ENCODE measurements at places on chromosomes 4 and X.

DNA sequence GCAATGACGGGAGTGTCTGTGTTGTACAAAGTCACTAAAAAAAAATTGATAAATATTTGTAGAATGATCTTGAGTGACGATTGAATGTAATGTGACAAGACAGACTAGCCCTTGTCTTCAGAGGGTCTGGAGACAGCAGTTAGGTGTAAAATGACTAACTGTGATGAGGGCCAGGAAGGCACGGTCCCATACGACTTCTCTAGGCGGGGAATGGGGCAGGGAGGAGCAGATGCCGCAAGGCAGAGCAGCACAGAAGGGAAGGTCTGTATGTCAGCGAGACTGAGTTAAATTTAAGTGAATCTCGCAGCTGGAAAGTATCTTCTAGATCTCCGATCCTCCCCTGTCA lies 405 bp downstream of the CENPE start:
- peak; percentile 5 for DNase-seq

GRCh38 chrX:1190596-1191145 lies 21.8 kb downstream of the CRLF2 start:
- DNase-seq: no peak

DNA sequence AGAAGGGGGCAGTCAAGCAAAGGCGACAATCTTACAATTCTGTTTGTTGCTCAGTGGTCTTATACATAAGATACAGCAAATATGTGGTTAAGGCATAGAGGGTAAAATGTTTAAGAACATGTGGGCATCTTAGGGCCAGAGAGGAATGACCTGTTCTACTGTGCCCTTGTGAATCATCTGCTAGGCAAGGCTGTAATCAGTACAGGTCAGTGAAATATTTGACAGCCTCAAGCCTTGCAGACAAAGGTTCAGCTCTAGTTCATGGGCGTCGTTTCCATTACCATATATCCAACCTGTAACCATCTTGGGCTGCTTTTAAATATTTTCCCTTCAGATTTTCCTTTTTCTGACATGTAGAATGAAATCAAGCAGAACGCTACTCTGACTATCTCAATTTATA lies 37.3 kb downstream of the AGA start:
- DNase-seq: no peak

- DNase-seq: no peak
These were observed 114.0 kb upstream of the PJA1 start for GRCh38 chrX:69279234-69279633.

DNA sequence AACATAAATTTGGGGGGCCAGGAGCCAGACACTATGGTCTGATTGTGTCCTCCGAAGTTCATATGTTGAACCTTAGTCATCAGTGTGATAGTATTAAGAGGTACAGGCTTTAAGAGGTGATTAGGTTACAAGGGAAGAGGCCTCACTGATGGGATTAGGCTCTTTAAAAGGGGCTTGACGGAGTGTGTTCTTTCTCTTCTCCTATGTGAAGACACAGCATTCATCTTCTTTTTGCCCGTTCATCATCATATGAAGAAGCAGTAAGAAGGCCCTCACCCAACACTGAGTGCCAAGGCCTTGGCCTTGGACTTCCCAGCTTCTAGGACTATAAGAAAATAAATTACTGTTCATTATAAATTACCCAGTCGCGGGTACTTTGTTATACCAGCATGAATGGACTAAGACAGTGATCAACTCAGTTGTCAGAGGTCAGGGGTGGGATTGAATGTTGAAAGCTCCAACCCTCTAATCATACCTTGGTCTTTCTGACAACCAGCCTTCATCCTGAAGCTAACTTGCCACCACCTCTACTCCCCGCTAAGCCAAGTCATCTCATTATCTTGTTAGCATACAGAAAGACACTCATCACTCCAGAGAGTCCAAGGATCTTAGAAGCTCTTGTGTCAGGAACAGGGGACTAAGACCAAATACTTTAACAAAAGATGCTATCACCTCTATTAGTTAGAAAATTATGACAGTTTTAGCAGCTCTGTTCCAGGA lies 543.4 kb upstream of the DIPK2B start:
- DNase-seq: no peak

- DNase-seq: no peak
These were observed 9.8 kb downstream of the PWWP3B start for GRCh38 chrX:106177982-106178321.

DNA sequence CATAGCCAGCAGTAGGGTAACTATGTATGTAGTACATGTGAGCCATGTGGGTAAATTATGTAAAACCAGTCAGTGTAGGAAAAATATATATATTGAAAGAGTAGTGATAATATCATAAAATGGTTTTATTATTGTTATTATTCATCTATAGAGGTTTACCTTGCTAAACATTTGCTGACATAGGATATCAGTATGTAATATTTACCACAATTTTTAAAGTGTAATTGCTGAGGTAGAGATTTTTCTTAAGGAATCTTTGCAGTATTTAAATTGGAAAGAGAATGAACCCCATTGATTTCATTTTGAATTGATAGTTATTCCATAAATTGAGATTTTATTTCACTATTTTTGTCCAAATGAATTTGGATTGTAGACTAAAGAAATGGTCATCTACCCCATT lies 27.1 kb downstream of the SLAIN2 start:
- DNase-seq: no peak

GRCh38 chr4:102824398-102824797 lies 3.0 kb downstream of the UBE2D3 start:
- no peak for DNase-seq

DNA sequence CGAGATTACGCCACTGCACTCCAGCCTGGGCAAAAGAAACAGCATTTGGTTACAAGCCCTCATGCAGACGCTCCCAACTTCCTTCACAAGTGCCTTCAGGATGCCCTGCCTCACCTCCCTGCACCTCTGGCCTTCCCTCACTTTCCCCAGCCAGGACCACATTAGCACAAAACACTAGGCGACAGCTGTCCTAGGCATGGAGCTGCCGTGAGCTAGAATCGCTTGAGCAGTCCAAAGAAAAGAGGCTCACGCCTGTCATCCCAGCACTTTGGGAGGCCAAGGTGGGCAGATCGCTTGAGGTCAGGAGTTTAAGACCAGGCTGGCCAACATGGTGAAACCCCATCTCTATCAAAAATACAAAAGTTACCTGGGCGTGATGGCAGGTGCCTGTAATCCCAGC lies 15.8 kb downstream of the RNF212 start:
- DNase-seq: no peak

- DNase-seq: no peak
These were observed at the start of gene C4orf36 for GRCh38 chr4:86891762-86892635. Gene C4orf36, minus strand, starts transcription at chr4:86892422. Its CDS starts 902 bp downstream, at chr4:86891520.

DNA sequence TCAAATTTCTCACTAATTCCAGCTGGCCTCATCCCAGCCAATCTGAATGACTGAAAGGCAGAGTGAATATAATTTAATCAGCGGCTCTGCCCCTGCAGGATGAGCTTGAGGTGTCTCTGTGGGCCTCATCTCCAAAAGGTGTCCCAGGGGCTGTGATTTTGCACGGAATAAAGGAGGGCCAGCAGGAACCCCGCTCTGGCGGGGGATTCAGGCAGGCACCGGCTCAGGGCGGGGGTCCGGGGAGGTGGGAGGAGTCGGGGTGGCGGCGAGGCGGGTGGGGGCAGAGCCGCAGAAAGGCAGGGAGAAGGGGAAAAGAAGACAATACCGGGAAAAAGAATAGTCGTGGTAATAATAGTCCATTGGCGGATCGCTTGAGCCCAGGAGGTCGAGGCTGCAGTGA lies 16.0 kb upstream of the ERCC6L start:
- no peak for DNase-seq

DNA sequence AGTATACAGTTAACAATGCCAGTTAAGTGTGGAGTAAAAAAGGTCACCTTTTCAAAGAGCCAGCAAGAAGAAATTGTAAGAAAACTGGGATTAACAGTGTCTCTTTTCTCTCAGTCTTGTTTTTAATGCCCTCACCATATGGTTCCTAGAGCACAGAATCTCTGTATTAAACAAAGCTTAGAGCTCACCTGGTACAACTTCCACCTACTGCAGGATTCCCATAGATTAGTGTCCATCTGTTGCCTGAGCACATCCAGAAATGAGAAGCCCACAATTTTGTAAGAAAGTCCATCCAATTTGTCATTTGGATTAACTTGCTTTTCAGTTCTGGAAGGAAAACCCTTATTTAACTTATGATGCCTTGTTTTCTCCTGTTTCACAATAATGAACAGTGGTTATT lies 1037.1 kb downstream of the STPG2 start:
- DNase-seq: no peak

DNA sequence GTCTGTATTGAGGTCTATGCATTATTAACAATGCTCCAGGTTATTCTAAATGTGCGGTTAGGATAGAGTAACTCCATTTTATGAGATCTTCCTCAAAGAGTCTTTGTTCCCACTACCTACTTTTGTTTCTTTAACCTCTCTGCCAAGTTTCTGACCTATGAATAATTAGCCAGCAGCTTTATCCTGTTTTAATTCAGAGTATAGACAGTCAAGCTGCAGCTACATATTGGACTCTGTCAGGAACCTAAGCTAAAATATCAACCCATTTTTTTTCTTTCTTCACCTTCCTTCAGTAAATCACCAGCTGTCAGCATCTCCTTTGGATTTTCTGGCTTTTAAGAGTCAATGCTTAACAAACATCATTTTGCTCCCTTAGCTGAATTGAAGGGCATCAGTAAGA lies 72.3 kb downstream of the TMEM47 start:
- DNase-seq: no peak

DNA sequence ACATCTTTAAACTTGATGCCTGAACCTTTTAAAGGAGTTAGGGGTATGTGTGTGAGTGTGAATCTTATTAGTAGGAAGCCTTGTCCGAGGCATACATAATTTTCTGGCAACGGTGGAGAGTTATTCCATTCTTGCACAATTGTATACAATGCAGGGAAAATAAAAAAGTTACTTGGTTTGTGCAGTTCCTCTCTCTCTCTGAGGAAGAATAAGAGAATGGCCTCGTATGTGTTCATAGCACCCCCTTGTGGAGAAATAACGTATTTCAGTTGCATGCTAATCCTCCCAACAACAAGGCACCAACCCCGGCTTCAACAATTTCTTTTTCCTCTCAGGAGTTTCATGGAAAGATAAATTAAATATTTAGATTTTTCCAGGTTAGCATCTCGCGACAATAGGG lies 33.7 kb upstream of the FGF13 start:
- DNase-seq: peak; percentile 1

GRCh38 chr4:138864961-138865720 lies 150.4 kb upstream of the NOCT start:
- DNase-seq: no peak

- DNase-seq: no peak
These were observed 29.7 kb downstream of the IL21 start for GRCh38 chr4:122591196-122591595.

- DNase-seq: no peak
These were observed 372.3 kb upstream of the F9 start for GRCh38 chrX:139158256-139158655.

- DNase-seq: no peak
These were observed 107.9 kb upstream of the ELOVL6 start for GRCh38 chr4:110306303-110306702.

- DNase-seq: no peak
These were observed 75.5 kb downstream of the GALNT7 start for GRCh38 chr4:173243917-173244658.

- no peak for DNase-seq
These were observed 32.0 kb downstream of the DCTD start for GRCh38 chr4:182885022-182885737.

GRCh38 chr4:41746440-41747229 lies 1.9 kb downstream of the PHOX2B start:
- no peak for DNase-seq

GRCh38 chr4:140813804-140814203 lies 57.6 kb upstream of the TBC1D9 start:
- DNase-seq: no peak

DNA sequence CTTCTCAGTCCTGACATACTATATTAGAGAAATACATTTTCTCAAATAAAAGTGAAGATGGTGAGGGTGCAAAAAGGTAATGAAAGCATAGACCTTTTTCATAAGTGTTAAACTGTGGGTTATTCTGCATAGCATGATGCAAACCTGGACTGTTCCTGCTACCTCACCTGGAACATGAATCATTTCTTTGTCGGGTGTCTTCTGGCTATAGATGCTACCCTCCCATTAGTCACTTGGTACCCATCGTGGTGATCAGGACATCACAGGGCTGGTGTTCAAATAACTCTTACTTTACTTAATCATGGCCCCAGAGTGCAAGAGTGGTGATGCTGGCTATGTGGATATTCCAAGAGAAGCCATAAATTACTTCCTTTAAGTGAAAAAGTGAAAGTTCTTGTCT lies 264.7 kb upstream of the AGA start:
- DNase-seq: no peak

DNA sequence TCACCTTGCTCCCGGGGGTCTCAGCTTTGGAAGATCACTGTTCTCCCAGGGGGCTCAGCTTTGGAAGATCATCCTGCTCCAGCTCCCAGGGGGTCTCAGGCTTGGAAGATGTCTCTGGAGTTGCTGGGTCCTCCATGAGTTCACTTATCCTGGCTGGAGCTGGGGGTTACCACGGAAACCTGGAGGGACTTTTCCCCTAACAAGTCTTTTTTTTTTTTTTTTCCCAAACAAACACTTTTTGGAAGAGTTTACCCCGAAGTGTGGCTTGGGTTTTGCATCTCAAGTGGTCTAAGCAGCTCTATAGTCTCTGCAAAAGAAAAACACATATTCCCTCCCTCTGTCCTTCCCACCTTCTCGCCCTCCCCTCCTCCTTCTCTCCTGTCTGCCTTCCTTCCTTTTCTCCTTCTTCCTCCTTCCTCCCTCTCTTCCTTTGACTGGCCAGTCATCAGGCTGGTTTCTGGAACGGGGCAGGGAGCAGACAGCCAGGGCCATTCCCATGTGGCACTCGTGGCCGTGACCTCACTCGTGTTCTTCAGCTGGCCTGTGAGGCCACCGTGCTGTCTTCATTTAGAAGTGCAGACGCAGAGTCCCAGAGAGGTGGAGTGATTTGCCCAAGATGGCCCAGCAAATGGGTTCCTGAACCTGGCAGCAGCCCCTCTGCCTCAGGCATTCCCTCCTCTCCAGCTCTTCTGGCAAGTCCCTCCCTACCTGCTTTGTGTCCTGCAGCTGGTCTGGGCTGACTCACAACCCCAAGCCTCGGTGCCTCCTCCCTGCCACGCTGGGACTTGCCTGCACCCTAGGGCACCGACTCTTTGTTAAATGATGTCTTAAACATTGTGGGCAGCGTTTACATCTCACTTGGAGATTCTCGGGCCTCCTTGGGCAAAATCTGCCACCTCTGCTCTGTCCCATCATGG lies 25.9 kb upstream of the HMX1 start:
- DNase-seq: no peak

- DNase-seq: no peak
These were observed 58.7 kb downstream of the UGT2B10 start for GRCh38 chr4:68874507-68874906.

DNA sequence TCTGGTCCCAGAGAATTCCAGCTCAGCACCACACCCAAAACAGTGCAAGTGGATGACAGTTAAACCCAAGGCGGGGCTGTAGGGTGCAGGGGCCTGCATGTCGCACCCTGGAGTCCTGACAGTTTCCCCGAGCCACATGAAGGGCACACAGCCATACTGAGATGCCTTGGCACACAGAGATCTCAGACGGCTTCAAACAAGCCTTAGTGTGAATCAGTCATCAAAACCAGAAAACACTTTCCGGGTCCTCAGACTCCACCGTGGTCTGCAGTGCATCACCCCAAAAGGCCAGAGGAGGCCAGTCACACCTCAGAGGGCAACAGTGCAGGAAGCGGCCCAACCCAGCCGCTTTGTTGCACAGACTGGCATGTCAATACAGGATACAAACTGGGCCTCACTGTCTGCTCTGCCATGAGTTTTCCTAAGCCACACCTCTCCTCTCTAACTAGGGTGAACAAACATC lies 64.6 kb upstream of the ENPP6 start:
- peak; percentile 74 for DNase-seq
